ENCODE measurements at places on chromosomes 1 and 21. TPM values are rescaled to one million over a fixed set of nuclear protein-coding genes. Genes with fewer than 3 reads are reported as not detected.

Gene SPRR2E
- not detected for total RNA-seq

Gene LRRC38
- not detected for total RNA-seq

DNA sequence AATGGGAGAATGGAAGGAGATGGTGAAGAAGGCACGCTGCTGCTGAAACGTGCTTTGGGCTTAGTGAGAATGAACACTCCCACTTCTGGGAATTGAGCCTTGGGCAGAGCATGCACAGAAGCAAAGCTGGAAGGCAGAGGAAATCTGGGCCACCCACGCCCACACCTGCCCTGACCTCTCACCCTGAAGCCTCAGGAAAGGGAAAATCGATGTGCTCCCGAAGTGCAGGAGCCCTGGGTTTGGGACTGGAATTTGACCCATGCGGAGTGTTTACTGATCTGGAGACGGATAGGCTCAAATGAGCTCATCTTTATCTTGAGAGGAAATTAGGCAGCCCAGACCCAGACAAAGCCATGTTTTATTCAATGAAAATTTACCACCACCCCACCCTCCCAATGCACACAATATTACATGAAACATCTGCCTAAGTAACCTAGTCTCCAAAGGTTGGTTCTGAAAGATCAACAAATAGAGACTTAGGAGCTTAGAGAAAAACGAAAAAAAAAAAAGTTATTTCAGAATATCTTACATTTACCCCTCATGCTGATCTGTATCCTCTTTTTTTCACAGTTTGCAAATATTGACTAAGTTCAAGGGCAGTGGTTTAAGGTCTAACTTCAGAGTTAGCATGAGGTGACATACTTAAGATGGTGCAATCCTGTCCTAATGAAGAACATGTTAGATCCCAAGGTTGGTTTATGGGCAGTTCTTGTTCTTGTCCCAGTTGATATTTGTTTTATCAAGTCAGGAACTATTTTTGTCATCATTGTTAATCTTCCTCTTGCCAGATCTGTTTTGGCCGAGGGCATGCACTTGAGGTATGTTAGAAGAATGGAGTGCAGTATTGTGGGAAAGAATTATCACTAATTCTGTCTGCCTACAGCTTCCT lies 63.0 kb downstream of the PROX1 start:
- DNase-seq = no peak

DNA sequence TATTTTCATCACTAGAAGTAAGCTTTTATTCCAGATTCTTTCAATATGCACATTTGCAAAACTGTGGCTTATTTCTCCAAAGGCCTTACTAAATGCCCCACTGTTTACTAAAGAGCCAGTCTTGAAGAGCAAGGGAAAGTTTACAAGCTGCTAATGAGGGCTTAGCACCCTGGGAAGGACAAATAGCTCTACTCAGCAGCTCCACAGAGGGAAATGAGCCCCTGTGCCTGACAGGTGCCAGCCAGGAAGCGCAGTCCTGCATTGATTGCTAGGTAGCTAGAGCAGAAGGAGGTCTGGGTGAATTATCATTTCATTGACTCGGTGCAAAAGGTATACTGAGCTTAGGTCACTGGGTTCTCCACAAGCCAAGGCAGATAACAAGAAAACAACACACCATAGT lies 307.0 kb downstream of the SETD4 start:
- DNase-seq = no peak

DNA sequence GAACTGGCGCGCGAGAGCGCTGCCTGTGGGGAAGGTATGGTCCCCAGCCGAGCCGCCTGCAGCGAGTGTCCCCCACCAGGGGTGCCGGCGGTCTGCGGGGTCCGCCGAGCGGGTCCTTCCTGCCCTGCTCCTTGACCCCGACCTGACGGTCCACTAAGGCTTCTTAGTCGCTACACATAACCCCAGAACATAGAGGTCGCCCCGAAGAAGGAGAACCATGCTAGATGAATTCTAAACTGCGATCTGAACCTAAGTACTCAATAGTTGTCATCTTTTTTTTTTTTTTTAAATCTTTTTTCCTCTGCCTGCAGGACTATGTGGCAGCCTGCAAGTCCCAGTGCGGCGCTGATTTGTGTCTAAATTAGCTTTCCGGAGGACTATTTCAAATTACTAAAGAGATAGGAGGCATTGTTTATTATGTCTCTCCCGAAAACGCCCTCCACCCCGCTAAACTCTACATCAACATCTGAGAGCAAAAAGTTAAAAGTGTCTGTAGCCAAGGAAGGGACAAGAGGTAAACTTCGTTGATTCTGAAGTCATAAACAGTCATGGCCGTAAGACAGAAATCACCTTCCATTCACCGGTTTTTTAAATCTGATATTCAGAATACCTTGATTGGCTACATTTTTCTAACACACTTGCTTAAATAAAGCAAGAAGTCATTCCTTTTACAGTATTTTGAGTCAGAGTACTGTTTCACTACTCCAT lies 476 bp downstream of the AXDND1 start:
- DNase-seq = no peak

- DNase-seq = no peak
These were observed 66.9 kb downstream of the ST6GALNAC5 start for GRCh38 chr1:76933847-76934815.

GRCh38 chr1:1275836-1276235 lies 2.2 kb upstream of the UBE2J2 start:
- DNase-seq = no peak

DNA sequence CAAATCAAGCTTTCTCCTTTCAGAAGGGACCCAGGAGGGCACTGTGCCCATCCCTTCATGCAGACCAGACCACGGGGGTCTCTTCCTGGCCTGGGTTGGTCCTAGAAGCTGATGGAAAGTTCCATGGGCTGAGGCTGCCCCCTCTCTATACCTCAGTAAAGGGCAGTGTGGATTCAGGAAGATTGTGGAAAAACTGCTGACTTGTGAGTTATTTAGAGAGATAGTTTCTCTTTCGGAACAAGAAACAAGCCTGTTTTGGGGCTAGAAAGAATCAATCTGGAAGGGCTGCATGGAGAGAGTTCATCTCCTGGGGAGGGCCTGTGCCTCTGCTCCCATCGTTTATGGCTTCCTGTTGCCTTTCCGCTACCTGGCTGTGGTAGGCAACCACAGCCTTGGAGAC lies 803 bp downstream of the CHIT1 start:
- no peak for DNase-seq

- no peak for DNase-seq
These were observed 306 bp downstream of the ZP4 start for GRCh38 chr1:237890416-237890815.

All from osteocyte (in vitro differentiated cells).